ENCODE measurements at places on chromosomes 3 and 15.
A peak's percentile ranks its signal among the peaks of the same experiment; 100 is the strongest.

- DNase-seq: no peak
These were observed 452.1 kb upstream of the RASGRP1 start for GRCh38 chr15:39016706-39017105.

GRCh38 chr15:60081976-60082375 is 77.9 kb downstream of the FOXB1 start:
- no peak for DNase-seq

DNA sequence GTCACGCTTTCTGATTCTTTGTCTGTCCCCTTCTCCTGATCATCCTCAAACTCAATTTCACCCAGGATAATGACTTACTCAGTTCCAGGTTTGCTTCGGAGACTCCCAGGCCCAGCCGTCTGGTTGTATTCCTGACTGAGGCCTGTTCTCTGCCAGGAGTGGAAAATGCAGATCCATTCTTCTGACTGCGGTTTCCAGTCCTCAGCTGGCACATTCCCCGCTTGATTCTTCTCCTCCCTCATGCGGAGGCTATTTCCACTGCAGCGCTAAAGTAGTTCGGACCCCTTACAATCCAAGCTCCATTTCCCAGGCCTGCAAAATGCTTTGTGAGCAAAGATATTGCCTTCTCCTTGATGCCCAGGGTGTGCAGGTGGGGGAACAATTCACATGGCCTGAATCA is 47.2 kb upstream of the GALNT15 start:
- no peak for DNase-seq

DNA sequence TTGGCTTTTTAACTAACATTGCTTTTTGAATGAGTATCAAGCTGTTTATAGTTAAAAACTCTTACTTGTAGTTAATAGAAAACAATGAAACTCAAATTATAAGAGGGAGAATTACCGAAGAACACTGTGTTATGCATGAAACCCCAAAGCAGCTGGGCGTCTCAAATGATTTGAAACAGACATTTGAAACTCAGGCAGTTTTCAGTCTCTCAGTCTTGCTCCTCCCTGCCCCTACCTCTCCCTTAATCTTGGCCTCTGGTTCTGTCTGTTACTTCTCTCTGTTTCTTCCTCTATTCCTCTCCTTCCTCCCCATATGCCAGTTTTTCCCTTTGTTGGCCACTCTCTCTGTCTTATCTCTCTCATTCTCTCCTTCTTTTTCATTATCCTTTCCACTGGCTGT is 118.3 kb upstream of the SYNPR start:
- no peak for DNase-seq

DNA sequence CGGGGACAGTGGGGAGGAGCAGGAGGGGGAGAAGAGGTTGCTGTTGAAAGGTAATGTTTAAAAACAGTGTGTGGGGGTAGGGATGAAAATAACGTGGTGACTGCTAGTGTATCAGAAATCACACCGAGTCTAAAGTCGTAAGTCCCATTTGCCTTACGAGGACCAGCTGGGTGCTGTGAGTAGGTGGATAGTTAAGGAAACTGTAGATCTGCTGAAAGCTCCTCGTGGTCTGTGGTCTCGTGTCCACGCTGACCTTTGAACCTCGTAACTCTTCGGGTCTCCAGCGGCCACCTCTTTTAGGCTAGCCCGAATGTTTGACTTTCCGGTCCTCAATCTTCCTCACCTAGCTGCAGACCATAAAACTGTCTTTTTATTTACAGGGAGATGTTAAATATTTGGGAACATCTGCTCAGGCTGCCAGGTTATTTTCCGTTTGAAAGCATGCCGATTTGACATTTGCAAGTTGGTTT is 29.3 kb upstream of the ST3GAL6 start:
- no peak for DNase-seq

DNA sequence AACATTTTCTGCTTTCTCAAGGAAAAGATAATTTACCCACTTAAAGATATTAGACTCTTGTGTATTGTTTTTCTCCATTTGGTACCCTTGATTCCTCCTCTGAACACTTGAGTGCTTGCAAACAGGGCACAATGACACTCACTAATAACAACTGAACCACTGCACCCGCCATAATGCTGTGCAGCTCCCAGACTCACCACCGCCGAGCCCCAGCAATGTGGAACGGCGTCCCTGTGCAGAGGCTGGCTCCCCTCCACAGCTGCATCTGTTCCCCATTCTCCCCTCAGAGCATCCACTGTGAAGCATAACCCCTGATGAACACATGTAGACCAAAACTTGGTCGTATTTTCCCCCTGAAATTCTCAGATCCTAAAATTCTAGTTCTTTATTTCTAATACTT is 276.2 kb upstream of the PLSCR5 start:
- DNase-seq: no peak

- no peak for DNase-seq
These were observed 61.2 kb downstream of the LYSMD4 start for GRCh38 chr15:99671926-99672635.

DNA sequence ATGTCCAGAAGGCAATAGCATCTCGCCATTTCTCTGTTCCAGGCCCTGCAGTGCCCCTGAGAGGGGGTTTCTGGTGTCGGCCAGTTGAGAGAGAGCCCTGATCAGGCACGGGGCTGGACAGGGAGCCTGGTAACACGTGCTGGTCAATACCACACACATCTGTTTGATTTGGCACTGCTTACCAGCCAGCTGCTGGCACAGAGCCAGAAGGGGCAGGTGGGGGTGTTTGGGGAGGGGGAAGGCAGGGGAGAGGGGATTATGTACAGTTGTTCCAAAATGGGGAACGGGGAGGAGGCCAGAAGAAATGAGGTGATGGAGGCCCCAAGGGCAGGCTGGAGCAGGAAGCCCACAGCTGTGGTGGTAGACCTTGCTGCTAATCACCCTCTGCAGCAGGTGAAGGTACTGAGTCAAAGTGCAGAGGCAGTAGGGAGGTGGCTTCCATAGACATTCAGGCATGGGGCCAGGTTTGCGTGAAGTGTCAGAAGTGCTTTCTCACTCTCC is 153.5 kb upstream of the LPP start:
- DNase-seq: no peak

- no peak for DNase-seq
These were observed 37.1 kb downstream of the CTXND1 start for GRCh38 chr15:80214910-80215309.

DNA sequence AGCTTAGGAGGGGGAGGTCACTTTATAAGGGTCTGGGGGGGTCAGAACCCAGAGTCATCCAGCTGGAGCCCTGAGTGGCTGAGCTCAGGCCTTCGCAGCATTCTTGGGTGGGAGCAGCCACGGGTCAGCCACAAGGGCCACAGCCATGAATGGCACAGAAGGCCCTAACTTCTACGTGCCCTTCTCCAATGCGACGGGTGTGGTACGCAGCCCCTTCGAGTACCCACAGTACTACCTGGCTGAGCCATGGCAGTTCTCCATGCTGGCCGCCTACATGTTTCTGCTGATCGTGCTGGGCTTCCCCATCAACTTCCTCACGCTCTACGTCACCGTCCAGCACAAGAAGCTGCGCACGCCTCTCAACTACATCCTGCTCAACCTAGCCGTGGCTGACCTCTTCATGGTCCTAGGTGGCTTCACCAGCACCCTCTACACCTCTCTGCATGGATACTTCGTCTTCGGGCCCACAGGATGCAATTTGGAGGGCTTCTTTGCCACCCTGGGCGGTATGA is at the start of gene RHO:
TSS of gene RHO (plus strand) at position 51 of the 512 bp plus-strand sequence. CDS start at position 146, 95 bp downstream.
- DNase-seq: no peak

DNA sequence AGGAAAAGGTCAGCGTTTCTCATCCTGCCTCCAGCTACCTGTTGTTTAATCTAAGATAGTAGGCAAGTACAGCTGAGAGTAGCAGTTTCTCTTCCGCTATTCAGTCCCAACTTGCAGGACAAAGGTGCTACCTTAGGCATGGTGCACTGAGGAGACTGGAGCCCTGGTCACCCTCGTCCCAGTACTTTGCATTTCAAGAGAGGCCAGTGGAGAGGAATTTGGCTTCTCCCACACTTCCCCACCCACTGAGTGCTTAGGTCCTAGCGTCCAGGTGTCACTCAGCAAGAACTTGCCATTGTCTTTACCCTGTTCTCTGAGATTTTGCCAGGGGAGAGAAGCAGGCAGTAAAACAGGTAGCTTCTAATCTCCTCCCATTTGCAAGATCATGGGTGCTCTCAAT is 12.5 kb upstream of the RPN1 start:
- DNase-seq: no peak

DNA sequence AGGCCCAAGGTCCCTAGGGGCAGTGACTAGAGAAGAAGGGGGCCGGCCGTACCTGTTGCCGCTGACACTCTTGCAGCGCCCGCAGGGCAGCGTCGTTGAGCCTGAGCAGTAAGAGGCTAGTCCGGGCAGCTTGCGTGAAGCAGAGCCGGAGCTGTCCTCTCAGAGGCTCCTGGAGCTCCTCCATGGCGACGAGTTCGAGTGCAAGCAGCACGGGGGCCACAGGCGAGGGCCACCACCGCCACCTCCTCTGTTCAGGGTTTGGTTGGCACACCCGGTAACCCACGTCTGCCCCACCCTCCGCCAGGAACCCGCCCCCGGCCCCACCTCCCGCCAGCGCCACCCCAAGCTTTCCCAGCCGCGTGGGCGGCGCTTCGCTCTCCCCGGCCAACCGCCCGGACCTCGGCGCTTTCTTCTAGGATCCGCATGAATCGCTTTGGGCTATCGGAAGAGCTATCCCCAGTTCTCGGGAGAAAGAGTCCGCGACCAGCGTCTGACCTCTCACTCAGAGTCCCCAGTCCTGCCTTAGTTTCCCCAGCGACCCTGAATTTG is at the start of gene ELL3:
TSS of gene ELL3 (minus strand) at position 249 of the 549 bp plus-strand sequence. CDS start at position 184, 65 bp downstream.
- peak; percentile 71 for DNase-seq

- peak; percentile 19 for DNase-seq
These were observed 1.4 kb downstream of the LMOD3 start for GRCh38 chr3:69120879-69121464.

DNA sequence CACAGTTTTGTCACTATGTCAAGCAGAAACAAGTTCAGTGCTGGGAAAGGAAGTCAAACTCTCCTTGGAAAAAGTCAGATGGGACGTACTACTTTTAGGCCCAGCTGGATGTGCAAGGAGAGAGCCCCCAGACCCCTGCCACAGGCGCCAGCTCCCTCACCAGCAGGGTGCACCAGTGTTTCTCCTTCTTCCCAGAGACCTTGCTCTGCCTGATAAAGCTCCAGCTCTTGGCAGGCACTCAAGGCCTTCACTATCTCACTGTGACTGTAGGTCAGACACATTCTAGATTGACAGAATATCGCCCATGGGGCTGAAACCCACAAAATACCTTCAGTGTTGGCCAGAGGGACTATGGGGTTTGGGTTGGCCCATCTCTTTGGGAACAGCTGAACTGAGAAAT is 54.8 kb upstream of the CHRNB4 start:
- DNase-seq: no peak

DNA sequence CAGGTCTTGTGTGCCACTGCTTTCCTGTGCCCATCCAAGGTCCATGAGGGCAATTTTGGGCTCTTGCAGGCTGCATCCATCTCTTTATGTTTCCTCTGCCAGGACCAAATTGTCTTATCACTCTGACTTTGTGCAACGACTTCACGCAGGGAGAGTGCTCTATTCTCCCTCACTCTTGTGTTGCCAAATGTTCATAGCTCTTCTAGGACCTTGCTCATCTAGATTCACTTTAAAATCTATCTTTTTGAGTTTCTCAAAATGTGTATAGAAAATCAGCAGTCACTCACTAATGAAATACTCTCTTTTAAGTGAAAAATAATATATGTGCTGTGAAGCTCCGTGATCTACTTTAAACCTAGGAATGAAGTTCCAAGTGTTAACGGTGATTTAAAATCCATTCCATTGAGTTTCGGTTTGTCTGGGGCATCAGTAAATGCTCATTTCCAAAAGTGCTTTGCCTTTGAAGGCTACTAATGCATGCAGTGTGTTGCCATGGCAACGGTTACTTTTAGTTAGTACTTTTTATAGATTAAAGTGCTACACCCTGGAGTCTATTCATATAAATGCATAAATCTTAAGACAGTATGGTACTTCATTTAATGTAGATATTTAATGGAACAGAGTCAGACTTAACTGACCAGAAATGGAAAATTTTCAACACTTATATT is 46.6 kb upstream of the GOLGA8J start:
- DNase-seq: no peak

DNA sequence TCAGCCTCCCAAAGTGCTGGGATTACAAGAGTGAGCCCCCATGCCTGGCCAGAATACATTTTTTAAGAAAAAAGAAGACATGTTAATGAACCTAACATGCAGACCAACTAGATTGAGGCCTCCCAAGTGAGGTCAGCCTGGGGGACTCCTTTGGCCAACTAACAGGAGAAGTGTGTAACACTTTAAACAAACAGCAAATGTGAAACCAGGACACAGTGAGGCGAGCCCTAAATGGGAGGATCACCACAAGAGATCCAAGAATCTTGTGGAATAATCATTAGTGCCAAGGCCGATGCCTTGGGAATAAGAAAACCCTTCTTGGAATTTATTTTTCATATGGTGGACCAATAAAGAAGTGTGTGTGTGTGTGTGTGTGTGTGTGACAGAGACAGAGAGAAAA is 73.9 kb downstream of the ATP10A start:
- no peak for DNase-seq

- DNase-seq: no peak
These were observed 243.6 kb downstream of the ZIC1 start for GRCh38 chr3:147652651-147653366.

- DNase-seq: no peak
These were observed 71.3 kb downstream of the CLSTN2 start for GRCh38 chr3:140006331-140006730.

DNA sequence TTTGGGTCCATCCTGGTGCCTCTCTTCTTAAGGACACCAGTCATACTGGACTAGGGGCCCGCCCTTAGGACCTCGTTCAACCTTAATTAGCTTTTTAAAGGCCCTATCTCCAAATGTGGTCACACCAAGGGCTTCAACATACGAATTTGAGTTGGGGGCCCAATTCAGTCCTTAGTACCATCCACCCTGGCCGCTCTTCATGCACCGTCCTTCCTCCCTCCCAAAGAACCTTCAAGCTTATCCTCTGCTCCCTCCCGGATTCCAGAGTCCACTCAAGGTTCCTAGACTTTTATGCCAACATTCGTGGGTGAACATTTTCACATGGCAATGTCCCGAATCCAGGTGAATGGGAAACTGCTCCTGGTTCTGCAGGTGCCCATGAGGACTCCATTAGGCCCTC is 201.3 kb upstream of the IGF1R start:
- no peak for DNase-seq

DNA sequence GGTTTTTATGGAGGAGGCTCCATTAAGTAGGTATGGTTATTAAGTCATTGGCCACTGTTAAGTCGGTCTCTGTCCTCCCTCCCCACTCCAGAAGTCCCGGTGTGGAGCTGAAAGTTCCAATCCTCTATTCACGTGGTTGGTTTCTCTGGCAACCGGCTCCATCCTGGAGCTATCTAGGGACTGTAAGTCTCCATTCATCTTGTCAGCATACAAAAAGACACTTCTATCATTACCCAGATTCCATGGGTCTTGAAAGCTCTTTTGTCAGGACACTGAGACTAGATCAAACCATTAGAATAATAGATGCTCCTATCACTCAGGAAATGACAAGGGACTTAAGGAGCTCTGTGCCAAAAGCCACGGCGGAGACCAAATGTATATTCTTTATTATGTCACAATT is 110.3 kb downstream of the PIK3CB start:
- DNase-seq: no peak

DNA sequence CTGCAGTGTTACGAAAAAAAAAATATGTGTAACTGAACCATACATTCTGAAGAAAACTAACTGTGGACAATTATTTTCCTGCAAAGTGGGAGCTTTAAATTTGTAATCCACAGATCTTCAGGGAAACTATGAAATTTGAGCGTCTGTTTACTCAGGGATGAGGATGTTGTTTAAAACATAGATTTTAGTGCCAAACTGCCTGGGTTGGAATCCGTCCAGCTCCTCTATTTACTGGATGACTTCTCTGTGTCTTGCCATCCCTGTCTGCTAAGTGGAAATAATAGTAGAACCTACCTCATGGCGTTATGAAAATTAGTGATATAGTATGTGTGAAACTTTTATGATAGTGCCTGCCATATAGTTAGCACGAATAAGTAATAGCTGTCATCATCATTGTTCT is 666.5 kb downstream of the SQOR start:
- DNase-seq: no peak

Measured in NCI-H1048 (cell line).